ENCODE measurements at places on chromosomes 7 and 10.

DNA sequence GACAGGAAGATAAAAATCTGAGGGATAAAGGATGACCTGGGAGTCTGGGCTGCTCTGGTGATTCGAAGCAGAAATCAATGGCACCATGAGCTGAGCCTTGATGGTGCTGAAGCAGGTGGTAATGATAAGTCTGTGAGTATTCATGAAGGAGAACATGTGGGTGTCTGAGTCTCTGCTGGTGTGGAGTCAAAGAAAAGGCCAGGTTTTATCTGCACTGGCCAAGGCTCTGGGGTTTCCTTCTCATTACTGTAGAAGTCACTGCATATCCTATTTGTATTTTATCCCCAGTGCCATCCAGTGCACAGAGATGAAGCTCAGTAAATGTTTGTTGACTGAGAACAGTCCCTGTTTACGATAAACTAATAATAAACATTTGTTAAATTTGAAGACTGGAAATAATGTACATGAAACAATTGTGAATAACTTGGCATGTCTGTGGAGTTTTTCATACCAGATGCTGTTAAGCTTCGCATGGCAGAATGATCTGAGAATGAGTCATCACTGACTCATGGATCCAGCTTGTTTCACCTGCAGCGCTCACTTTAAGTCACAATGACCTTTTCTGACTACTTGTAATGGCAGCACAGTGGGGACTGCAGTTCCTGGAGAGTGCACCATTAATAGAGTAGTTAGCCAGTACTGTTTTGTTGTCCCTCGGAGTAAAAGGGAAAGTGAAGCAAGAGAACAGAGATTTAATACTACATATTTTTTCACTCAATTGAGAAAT lies 538.5 kb downstream of the HTR7 start:
- peak; percentile 44 for DNase-seq

DNA sequence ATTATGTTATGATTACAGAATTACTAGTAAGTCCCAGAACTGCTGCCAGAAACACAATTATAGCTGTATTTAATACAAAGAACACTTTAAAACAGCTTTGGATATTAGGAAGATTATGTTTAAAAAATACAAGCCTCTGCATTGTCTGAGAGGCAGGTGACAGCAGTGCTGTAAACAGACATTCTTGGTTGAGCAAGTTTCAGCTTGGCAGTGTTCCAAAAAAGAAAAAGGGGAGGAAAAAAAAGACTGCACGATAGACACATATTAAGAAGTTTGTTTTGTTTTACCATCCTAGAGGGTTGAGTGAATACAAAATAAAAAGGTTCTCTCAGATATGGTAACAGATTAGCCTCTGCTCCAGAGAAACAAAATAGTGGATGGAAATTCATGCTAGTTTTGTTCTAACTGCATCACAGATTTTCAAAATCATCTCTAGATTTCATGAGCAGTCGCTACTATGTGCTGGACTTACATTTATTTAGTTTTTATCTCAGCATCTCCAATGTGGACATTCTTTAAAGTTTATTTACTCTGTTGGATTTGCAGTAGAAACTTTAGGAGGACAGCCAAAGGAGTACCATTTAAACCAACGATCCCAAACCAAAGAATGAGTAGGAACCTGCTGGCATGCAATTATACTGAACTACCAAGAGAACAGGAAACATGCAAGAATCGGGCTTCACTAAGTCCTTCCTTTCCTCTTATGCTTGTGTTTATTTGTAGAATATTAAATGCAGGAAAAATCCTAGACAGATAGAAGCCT lies 9.0 kb downstream of the FAM204A start:
- DNase-seq = peak; percentile 14

DNA sequence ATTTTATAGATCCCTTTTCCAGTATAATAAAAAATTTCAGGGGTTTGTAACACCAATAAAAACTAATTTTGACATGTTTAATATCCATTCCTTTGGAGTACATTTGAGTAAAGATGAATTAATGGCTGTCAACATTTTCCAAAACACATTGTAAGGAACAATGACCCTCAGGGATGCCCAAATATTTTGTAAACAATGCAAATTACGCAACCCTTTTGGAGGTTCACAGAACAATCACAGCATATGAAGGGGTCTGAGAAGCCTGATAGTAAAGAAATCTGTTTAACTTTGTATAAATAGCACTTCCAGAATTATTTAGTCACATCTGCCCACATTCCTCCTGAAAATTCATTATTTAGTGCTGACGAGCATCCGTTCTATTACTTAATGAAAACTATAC lies 152.8 kb upstream of the FEZF1 start:
- DNase-seq = no peak

DNA sequence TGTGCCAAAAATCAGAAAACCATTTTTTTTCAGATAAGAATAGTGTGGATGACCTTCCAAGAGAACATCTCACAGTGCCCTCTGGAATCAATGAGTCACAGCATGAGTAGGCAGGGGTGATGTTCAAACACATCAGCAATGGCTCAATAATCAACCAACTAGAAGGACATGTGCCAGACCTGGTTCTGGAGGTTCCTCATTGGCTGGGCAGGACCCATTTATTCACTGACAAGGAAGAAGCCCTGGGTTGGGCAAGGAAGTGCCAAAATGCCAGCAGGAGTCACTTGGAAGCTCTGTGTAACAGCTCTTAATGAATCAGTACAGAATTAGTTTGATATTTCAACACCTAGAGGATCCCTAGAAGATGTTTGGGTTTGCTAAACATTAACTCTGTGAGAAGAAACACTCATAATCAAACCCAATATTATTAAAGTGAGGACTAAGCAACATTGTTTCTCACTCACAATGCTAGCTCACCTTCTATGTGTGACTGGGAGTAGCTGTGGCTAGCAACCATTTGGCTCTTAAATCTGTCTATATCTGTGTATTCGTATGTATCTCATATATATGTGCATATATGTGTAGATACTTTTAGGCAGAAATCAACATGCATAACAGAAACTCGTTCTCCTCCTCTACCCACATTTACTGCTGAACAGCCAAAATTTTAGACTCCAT lies 72.3 kb upstream of the APBB1IP start:
- DNase-seq = no peak

DNA sequence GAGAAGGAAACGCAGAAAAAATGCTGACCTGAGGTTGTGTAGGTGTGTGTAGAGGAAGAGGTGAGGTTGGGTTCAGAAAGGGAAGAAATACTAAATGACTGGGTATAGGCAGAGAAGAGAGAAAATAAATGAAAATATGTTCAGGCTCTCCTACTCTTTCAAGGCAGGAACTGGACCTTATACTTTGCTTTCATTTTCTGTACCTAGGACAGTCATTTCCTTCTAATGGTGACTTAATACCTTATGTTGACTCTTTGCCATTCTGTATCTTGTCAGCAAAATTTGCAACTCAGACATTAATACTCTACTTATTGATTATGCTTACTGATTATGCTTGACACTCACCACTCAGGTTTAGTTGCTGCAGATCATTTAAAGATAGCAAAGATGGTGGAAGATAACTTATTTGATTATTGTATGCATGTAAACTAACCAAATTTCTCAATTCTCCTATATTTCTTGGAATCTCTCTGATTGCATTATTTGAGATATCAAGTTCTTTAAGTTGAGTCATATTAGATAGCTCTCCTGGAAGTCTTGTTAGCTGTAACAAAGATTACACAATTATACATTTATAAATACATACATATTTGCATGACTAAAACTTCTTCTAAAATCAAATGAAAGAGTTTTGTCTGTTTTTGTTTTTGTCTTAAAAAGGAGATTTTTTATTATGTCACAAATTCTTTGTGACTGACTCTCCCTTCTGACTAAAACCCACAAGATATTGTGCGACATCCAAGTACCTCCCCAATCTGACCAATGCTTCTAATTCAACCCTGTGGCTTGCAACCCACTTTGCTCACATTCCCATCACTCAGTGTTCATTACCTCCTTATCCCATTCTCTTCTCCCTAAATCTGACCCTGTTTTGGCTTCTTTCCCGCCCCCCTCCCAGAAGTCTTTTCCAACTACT lies 20.0 kb downstream of the LRRD1 start:
- no peak for DNase-seq

DNA sequence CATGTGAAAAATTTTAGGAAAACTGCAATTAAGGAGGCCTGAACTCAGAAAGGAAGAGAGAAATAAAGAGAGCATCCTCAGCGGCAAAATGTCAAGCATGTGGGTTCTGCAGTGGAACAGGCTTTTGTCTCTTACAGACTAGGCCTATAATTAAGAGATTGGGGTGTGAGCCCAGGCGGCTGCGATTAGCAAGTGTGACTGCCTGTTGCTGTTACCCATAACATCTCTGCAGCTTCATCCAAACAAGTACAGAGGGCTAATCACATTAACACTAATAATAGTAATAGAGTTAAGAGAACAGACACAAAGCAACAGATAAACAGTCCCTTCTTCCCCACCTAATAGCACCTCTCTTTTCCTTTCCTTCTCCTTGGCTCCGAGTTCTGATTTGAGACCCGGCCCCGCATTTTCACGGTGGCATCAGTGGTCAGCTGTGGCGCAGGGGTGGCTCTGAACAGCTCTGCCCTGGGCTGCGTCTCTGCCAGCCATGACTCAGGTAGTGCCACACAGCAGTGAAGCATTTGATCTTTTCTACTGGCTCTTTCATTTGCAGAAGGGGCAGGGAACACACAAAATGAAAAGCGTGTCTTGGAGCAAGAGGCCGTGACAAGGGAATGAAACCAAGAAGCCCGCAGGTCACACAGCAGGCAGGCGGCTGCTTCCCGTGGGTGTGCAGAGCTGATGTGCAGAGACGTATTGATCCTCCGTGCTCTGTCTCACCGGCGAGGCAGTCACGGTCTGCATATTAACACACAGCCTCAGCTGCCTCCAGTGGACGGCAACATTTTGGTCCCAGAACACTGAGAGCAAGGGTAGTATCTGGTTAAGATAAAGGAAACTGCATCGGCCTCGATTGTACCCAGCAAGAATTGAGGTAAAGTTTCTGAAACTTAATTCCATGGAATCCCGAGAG lies 103.1 kb downstream of the KLF6 start:
- DNase-seq = peak; percentile 12

DNA sequence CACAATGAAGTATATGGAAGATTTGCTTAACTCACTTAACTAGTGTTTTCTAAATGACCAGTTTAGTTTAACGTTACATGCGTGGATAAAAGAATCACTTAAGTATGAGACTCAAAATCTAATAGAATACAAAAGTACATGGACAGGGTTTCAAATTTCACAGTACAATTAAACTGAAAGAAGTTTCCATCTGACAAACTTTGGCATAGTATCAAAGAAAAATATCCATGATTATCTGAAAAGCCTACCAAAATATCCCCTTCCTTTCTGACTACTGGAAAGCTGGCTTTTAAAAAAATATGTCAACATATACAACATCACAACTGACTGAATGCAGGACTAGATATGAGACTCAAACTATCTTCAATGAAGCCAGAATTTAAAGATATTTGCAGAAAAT lies 164.8 kb downstream of the ZNF438 start:
- no peak for DNase-seq

Measured in muscle of leg (tissue), 16 donors.